Breast epithelium (tissue), 4 donors: ENCODE measurements at places on chromosomes 11 and 22. TPM values are rescaled to one million over a fixed set of nuclear protein-coding genes. Genes with fewer than 3 reads are reported as not detected.

SCARF2 gene
- 14.7 TPM for total RNA-seq

DNA sequence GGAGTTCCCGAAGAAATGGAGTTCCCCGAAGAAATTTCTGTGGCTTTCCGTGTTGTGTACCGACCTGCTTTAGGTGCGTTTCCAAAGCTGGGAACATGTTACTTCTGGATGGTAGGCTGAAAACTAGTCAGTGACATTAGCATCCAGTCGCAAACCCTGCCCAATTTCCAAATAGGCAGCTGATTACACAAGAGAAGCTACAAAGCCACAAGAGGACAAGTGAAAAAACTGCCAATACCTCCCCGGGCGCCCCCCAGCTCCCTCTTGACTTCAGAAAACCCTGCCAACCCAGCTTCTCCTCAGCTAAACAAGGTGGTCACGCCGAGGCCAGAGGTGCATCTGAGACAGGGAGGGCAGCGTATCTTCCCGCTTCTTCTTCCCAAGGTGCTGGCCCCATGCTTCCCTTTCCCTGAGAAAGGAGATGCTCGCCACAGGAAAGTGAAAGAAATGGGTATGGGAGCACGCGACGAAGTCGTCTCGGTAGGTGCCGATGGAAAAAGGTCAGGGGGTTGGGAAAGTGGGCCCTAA lies 551 bp downstream of the AGBL2 start:
- no peaks in the 10 kb centered on the region for H3K4me1 ChIP-seq
- no peaks in the 10 kb centered on the region for H3K36me3 ChIP-seq
- peak overlapping the region; percentile 84 for H3K4me3 ChIP-seq

FIBP gene
- total RNA-seq = 68.5 TPM

TRIM51 gene
- not detected for total RNA-seq

KRTAP5-5 gene
- total RNA-seq = not detected

DNA sequence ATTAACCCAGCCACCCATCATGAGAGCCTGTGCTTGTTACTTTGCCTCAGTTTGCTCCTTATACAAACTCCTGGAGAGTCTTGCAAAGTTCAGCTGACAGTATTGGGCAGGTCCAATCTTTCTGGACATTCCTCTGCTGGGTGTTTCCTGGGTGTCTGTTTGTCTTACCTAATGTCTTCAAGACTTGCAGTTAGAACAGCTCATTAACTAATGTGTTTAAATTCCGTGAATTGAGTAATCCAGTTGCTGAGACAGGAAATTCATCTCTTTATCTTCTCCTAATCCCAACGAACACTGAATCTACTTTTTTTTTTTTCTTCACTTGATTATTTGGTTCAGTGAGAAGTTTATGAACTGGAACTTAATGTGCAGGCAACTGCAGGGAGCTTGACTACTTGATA lies 20.6 kb downstream of the BCO2 start:
- H3K27me3 ChIP-seq = no peaks in the 10 kb centered on the region
- no peaks in the 10 kb centered on the region for H3K4me1 ChIP-seq
- no peaks in the 10 kb centered on the region for H3K36me3 ChIP-seq

- DNase-seq = no peak
- H3K27ac ChIP-seq = no peak overlapping the region
- no peak overlapping the region for H3K4me3 ChIP-seq
- H3K36me3 ChIP-seq = no peaks in the 10 kb centered on the region
- H3K27me3 ChIP-seq = no peaks in the 10 kb centered on the region
Observed at GRCh38 chr11:117273550-117274289, 17.4 kb upstream of the BACE1-AS start.

LMO2 gene
- 19.5 TPM for total RNA-seq

SLC17A6 gene
- not detected for total RNA-seq

C1QTNF4 gene
- total RNA-seq = 4.4 TPM

GRCh38 chr11:418343-419247 lies 3.8 kb upstream of the SIGIRR start:
- DNase-seq = no peak
- H3K27ac ChIP-seq = no peak overlapping the region
- H3K4me1 ChIP-seq = peaks cover 8% of the 10 kb centered on the region
- no peak overlapping the region for H3K4me3 ChIP-seq
- H3K36me3 ChIP-seq = no peaks in the 10 kb centered on the region

CENPM gene
- total RNA-seq = 1.9 TPM

DNA sequence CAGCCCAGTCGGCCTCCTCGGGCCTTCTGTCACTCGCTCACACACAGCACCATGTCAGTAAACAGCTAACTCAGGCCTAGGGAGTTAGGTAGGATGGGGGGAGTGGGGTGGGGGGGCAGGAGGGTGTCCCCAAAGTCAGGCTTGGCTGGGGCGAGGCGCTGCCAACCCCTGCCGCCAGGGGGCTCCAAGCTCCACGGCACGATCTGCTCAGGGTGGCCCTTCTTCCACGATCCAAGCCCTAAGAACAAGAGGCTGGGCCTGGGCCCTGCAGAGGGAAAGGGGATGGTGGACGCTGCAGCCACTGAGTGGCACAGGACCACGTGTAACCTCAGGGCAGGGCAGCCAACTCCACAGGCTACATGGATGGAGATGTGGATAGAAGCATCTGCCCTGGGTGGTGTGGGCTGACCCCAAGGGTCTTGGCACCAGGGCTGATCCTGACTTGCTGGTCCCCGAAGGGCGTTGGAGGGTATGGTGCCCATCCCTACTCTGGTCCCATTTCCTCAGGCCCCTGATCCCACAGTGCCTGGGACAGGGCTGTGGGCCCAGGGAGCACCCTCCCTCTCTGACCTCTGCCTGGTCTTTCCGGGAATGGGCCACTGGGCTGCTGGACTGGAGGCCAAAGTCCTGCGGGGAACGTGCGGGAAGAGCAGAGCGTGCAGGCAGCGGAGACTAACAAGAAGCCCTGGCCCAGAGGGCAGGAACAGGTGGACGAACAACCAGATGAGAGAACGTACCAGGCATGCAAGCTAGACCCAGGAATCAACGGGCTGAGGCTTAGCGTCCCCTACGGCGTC lies 29.1 kb upstream of the TXNRD2 start:
- H3K36me3 ChIP-seq = no peaks in the 10 kb centered on the region
- H3K4me3 ChIP-seq = no peak overlapping the region
- H3K4me1 ChIP-seq = no peaks in the 10 kb centered on the region

DNA sequence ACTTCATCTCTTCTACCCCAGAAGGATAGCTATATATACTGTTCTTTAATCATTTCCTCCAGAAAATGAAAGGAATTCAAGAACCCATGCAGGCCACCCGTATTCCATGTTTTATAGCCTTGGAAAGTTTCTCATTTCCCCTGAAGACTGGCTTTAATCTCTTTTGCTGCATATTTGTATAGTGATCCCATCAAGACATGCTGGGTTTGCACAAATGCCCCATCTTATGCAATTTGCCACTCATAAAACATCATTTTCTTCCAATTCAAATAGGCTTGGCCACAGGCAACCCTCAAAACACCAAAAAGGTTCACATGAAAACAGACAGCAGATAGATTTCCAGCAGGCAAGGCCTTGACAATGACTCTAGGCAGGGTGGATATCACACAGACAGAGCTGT lies 28.3 kb upstream of the APOA1 start:
- H3K36me3 ChIP-seq = no peaks in the 10 kb centered on the region
- no peaks in the 10 kb centered on the region for H3K4me1 ChIP-seq
- no peak overlapping the region for H3K4me3 ChIP-seq
- DNase-seq = no peak
- no peaks in the 10 kb centered on the region for H3K27me3 ChIP-seq
- H3K27ac ChIP-seq = no peak overlapping the region

- no peaks in the 10 kb centered on the region for H3K27me3 ChIP-seq
- H3K4me1 ChIP-seq = no peaks in the 10 kb centered on the region
- no peak overlapping the region for H3K4me3 ChIP-seq
- no peak overlapping the region for H3K27ac ChIP-seq
Observed at GRCh38 chr22:27730641-27731433, 70.7 kb downstream of the MN1 start.

E2F8 gene
- total RNA-seq = not detected

MRGPRX3 gene
- not detected for total RNA-seq

DNA sequence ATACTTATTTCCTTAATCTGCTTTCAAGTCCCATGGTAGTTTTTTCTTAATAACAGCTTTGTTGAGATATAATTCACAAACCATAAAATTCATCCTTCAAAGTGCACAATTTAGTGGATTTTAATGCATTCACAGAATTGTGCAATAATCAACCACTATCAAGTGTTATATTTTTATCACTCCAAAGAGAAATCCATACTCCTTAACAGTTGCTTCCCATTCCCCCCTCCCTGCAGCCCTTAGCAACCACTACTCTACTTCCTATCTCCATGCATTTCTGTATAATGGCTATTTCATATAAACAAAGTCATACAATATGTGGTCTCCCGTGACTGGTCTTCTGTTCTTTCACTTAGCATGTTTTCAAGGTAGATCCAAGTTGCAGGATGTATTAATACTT lies 18.8 kb upstream of the NUP50 start:
- no peaks in the 10 kb centered on the region for H3K36me3 ChIP-seq
- no peak overlapping the region for H3K4me3 ChIP-seq
- H3K27me3 ChIP-seq = no peaks in the 10 kb centered on the region
- H3K27ac ChIP-seq = no peak overlapping the region
- no peaks in the 10 kb centered on the region for H3K4me1 ChIP-seq

LRRC4C gene
- 2.9 TPM for total RNA-seq

GRCh38 chr11:5369789-5370188 lies 13.8 kb upstream of the OR51M1 start:
- no peaks in the 10 kb centered on the region for H3K4me1 ChIP-seq
- no peaks in the 10 kb centered on the region for H3K36me3 ChIP-seq
- H3K27ac ChIP-seq = no peak overlapping the region

DNA sequence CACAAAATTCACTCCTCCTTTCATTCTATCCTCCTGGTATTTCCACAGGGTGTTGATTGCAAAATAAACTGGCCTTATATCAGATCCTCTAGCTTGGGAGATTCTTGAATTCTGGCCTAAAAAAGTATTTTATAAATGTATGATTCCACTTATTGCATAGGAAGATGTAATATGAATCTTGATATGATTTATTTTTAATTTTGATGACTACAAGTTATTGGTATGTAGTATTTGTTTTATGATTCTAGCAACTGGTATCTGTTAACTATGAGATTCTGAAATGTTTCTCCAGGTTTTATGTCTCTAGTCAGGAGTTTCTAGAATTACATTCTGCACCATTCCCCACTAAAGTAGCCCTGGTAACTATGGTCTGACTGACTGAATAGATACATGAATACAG lies 373.9 kb upstream of the C11orf87 start:
- no peak overlapping the region for H3K27ac ChIP-seq
- H3K4me3 ChIP-seq = no peak overlapping the region
- no peaks in the 10 kb centered on the region for H3K27me3 ChIP-seq

TRIM48 gene
- total RNA-seq = not detected

GRCh38 chr11:10584071-10584501 lies 15.6 kb upstream of the LYVE1 start:
- H3K27me3 ChIP-seq = no peaks in the 10 kb centered on the region
- no peak overlapping the region for H3K27ac ChIP-seq
- no peaks in the 10 kb centered on the region for H3K36me3 ChIP-seq

DNA sequence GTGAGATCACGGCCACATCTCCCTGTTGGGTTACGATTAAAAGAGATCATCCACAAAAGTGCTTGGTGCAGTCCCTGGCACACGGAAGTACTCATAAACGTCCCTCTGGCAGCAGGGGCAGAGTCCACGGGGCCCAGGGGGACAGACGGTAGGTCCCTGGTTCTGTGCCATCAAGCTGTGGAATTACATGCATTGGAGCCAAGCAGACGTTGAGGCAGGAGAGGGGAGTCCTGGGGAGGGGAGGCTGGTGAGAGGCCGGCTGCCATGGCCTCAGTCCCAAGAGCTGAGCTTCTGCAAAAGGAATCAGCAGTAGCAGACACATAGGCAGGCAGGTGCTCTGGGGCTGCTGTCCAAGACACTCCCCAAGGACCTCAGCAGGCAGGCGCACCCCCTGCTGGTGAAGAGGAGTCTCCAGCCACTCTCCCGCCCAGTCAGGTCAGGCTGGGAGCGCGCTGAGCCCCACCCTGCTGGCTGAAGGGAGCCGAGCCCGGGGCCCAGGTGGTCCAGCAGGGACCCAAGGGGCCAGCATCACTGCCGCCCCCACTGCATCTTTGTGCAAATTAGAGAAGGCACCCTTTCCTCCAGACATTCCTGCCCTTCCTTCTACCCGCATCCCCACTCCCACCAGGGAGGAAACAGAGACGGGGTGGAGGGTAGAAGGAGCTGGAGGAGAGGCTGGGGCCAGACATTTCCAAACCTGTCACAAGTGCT lies 7.6 kb upstream of the KCTD17 start:
- H3K36me3 ChIP-seq = no peaks in the 10 kb centered on the region
- no peak overlapping the region for H3K4me3 ChIP-seq
- peak; percentile 57 for DNase-seq
- H3K4me1 ChIP-seq = no peaks in the 10 kb centered on the region
- H3K27me3 ChIP-seq = no peaks in the 10 kb centered on the region

DNA sequence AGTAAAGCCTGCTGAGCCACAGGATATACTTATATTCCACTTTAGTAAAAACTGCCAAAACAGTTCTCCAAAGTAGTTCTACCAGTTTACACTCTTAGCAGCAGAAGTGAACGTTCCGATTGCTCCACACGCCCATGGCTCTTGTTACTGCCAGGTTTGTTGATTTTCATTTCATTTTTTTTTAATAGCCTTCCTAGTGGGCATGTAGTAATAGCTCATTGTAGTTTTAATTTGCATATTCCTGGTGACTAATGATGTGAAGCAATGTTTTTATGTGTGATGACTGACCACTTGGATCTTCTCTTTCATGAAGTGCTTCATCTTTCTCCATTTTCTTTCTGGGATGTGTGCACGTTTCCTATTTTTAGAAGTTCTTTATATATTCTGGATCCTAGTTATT lies 4.8 kb upstream of the C11orf97 start:
- H3K4me1 ChIP-seq = no peaks in the 10 kb centered on the region
- no peak for DNase-seq
- H3K27ac ChIP-seq = no peak overlapping the region
- H3K4me3 ChIP-seq = no peak overlapping the region

CNGA4 gene
- total RNA-seq = 0.29 TPM

- H3K27ac ChIP-seq = no peak overlapping the region
- H3K4me1 ChIP-seq = no peaks in the 10 kb centered on the region
- no peak overlapping the region for H3K4me3 ChIP-seq
- no peak for DNase-seq
- H3K27me3 ChIP-seq = no peaks in the 10 kb centered on the region
Observed at GRCh38 chr11:33633251-33634003, 67.2 kb downstream of the C11orf91 start.

- H3K27me3 ChIP-seq = no peaks in the 10 kb centered on the region
- H3K36me3 ChIP-seq = no peaks in the 10 kb centered on the region
- no peak overlapping the region for H3K27ac ChIP-seq
- DNase-seq = no peak
Observed at GRCh38 chr11:60589611-60590010, 74.4 kb downstream of the MS4A13 start.

CRYBB3 gene
- total RNA-seq = 0.66 TPM

DNA sequence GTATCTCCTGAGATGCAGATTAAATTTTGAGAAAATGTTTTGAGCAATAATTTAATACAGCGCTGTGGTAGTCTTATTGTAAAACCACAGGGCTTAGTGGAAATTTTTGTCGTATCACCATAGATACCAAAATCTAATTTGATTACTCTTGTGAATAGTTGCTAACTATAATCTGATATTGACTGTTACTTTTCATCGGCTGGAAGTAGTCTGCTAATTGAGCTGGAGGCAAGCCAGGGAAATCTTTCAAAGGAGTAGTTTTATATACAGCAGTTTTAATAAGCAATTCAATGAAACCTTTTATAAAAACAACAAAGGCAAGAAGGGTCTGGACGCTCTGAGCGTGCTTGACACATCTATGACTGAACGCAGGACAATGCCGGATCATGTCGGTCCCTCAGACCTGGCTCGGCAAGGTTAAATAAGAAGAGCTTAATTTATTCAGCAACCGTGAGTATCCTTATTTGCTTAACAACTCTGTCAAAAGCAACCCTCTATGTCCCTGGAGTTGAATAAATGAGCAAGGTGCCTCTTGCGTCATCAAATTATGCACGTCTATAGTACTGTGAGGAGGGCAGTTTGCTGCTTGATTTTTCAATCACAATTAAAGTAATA lies 121.2 kb downstream of the NCAM1 start:
- no peak overlapping the region for H3K4me3 ChIP-seq
- no peaks in the 10 kb centered on the region for H3K27me3 ChIP-seq
